Aorta (tissue), 5 donors: ENCODE measurements at places on chromosomes 5 and 9. TPM values are rescaled to one million over a fixed set of nuclear protein-coding genes. Genes with fewer than 3 reads are reported as not detected.

The MLANA gene
- 0.25 TPM for polyA plus RNA-seq

The CPLANE1 gene
- polyA plus RNA-seq = 7.8 TPM

The SPTAN1 gene
- polyA plus RNA-seq = 94.4 TPM

The KYAT1 gene
- polyA plus RNA-seq = 4.5 TPM

The SMIM32 gene
- 1.4 TPM for polyA plus RNA-seq

The ENTPD2 gene
- not detected for polyA plus RNA-seq

The LURAP1L gene
- polyA plus RNA-seq = 13.5 TPM

The OR1Q1 gene
- not detected for polyA plus RNA-seq

The FAM153A gene
- polyA plus RNA-seq = not detected

The ADAMTS6 gene
- polyA plus RNA-seq = 0.31 TPM

The CERCAM gene
- 24.7 TPM for polyA plus RNA-seq

The SLC6A18 gene
- polyA plus RNA-seq = not detected

The SOHLH1 gene
- not detected for polyA plus RNA-seq

The NTNG2 gene
- 0.25 TPM for polyA plus RNA-seq

The TMEM250 gene
- polyA plus RNA-seq = 19.0 TPM

The DIRAS2 gene
- not detected for polyA plus RNA-seq

The NFIB gene
- 10.8 TPM for polyA plus RNA-seq

The STC2 gene
- 0.75 TPM for polyA plus RNA-seq

The NSD1 gene
- polyA plus RNA-seq = 6.8 TPM

The FOXD4L3 gene
- polyA plus RNA-seq = not detected

The ALDH1A1 gene
- 243 TPM for polyA plus RNA-seq
